ENCODE measurements at places on chromosomes 13 and 19. TPM values are rescaled to one million over a fixed set of nuclear protein-coding genes. Genes with fewer than 3 reads are reported as not detected.

DNA sequence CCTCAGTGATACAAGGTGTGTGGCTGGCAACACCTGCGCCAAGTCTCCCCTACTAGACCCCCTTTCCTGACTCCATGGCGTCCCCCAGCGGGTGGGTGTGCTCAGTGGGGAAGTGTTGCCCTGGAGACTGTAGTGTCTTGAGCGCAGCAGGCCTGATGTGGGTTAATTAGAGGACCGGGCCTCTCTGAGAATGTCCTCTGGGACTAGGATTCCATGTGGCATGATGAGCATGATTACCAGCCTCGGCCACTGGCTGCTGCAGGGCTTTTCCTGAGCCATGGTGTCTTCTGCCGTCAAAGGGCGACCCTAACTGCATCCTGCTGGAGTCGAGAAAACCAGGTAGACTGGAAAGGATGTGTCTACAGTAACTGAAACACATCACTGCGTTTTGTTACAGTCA is 28.1 kb downstream of the MICOS13 start:
- no peaks in the 10 kb centered on the region for H3K27me3 ChIP-seq
- H3K36me3 ChIP-seq = peaks cover 77% of the 10 kb centered on the region
- H3K4me1 ChIP-seq = no peaks in the 10 kb centered on the region
- no peak for DNase-seq
- H3K27ac ChIP-seq = no peak overlapping the region

DNA sequence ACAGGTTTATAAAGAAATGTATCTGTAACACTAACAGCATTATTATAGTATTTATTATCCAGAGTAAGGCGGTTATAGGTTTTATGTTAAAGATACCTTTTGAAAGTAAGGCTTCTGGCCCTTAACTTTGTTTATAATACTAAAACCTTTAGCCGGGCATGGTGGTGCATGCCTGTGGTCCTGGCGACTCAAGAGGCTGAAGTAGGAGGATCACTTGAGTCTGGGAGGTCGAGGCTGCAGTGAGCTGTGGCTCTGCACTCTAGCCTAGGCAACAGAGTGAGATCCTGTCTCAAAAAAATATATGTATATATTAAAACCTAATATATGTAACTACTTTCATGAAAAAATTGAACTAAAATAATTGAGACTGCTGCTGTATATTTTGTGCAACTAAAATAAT is 98.7 kb upstream of the KLF5 start:
- no peak for DNase-seq
- H3K27me3 ChIP-seq = no peaks in the 10 kb centered on the region
- peak overlapping the region; percentile 44 for H3K27ac ChIP-seq
- H3K4me3 ChIP-seq = no peak overlapping the region

DNA sequence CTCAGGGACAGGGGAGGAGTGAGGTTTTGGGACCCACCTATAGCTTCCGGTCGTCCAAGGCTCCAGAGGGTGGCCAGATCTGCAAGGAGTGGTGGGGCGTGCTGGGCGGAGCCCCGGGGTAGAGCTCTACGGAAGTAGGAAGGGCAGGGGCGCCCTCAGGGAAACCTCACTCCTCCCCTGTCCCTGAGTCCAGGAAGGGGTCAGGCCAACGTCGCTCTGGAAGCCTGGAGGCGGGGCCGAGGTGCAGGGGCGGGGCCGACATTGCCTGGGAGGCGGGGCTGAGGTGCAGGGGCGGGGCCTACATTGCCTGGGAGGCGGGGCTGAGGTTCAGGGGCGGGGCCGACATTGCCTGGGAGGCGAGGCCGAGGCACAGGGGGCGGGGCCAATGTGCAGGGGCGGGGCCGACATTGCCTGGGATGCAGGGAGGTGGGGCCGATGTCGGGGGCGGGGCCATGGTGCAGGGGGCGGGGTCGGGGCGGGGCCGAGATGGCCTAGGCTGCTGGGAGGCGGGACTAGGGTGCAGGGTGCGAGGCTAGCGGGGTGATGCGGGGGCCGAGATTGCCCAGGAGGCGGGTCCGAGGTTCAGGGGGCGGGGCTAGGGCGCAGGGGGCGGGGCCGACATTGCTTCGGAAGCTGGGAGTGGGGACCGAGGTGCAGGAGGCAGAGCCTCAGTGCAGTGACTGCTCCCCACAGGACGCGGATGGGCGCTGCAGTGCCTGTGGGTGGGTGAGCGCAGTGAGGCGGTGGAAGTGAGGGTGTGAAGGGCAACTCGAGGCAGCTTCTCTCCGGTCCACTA is 4.9 kb upstream of the PALM start:
- no peak overlapping the region for H3K27ac ChIP-seq
- H3K36me3 ChIP-seq = no peaks in the 10 kb centered on the region
- no peaks in the 10 kb centered on the region for H3K27me3 ChIP-seq
- no peaks in the 10 kb centered on the region for H3K4me1 ChIP-seq
- H3K4me3 ChIP-seq = no peak overlapping the region
- peak; percentile 57 for DNase-seq

DNA sequence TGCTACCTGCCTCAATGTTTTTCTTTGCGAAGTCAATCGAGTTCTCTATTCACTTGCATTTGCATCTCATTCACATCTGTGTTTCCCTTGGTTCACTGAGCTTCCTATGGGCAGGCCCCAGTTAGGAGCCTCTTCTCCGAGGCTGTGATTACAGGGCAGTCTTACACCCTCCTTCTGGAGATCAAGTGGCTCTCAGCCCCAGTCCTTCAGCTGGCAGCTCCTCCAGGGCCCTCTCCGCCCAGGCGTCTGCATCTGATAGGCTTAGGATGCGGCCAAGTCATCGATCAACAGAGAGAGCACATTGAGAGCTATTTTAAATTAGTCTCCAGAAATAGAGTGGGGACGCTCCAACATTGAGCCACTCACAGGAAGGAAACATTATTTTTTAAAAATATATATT is 44.2 kb downstream of the MBNL2 start:
- H3K27me3 ChIP-seq = no peaks in the 10 kb centered on the region
- H3K4me1 ChIP-seq = no peaks in the 10 kb centered on the region
- H3K4me3 ChIP-seq = no peak overlapping the region
- H3K36me3 ChIP-seq = no peaks in the 10 kb centered on the region

DNA sequence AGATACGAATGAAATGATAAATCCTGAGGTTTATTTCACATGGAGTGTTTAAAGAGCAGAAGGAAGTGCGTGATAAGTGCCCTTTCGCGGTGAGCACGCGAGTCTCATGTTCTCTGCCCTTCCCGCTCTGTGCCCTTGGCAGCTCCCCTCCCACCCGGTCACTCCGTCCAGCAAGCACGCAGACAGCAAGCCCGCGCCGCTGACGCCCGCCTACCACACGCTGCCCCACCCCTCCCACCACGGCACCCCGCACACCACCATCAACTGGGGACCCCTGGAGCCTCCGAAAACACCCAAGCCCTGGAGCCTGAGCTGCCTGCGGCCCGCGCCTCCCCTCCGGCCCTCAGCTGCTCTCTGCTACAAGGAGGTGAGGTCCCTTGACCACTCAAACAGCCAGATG is 37.4 kb upstream of the TEX29 start:
- H3K4me3 ChIP-seq = no peak overlapping the region
- peaks cover 7% of the 10 kb centered on the region for H3K36me3 ChIP-seq
- no peaks in the 10 kb centered on the region for H3K4me1 ChIP-seq
- no peak for DNase-seq

DNA sequence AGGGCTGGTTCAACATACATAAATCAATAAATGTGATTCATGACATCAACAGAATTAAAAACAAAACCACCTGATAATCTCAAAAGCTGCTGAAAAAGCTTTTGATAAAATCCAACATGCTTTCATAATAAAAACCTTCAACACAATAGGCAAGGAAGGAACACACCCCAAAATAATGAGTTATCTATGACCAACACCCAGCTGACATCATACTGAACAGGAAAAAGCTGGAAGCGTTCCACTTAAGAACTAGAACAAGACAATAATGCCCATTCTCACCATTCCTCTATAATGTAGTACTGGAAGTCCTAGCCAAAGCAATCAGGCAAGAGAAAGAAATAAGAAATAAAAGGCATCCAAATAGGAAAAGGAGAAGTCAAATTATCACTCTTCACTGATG is 116.2 kb upstream of the FREM2 start:
- no peaks in the 10 kb centered on the region for H3K36me3 ChIP-seq
- DNase-seq = no peak
- H3K27ac ChIP-seq = no peak overlapping the region
- no peak overlapping the region for H3K4me3 ChIP-seq
- peaks cover 5% of the 10 kb centered on the region for H3K27me3 ChIP-seq

Gene TNFSF9
- total RNA-seq = 9.6 TPM

Gene DOHH
- 58.3 TPM for total RNA-seq

Gene NAPSA
- 1.2 TPM for total RNA-seq

Gene FCER2
- total RNA-seq = not detected

Gene PODNL1
- not detected for total RNA-seq

Measured in PC-3 (cell line).